Iris pigment epithelial cell (primary cell): ENCODE measurements at places on chromosomes 5 and 9.

DNA sequence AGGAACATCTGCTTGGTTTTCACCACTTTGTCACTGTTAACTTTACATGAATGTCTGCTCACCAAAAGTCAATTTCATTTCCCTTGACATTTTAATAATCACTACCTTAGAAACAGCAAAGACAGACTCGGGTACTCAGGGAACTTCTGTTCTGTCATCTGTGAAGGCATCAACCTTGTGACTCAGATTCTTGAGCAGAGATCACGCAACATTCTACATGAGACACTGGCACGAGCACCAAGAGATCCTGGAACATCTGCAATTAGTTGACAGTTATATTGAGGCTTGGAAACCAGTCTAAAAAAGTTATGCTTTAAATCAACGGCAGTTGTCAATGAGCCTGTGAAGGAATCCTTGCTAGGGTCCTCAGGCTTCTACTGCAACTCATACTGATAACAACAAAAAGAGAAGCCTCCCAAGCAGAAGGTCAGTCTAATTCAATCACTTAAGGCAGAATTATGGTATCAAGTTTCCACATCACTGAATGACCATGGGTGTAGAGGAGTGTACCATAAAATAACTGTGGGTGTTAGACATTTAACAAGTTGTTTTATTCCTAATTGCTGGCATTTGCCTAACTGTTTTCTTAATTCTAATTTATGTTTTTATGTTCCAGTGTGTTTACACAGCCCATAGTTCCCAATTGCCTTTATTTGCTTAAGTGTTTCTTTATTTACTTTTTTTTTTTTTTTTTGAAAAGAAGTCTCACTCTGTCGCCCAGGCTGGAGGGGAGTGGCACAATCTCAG, 3.3 kb upstream of the PBX3 start:
- DNase-seq: no peak

DNA sequence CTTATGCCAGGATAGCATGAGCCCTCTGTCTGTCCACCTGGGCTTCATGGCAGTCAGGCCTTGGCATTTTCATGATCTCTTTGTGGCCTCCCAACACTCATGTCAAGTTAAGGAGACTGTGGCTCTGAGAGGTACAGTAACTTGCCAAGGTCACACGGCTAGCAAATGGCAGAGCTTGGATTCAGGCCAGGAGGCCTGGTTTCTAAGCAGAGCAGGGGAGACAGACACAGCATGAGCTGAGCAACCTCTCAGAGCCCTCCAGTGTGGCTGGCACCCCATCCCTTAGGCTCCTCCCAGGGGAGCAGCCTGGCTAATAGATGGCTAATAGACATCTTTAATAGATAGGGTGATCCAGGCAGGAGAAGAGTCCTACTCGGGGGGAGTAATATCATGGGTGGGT, 4.1 kb downstream of the SYNPO start:
- no peak for DNase-seq

DNA sequence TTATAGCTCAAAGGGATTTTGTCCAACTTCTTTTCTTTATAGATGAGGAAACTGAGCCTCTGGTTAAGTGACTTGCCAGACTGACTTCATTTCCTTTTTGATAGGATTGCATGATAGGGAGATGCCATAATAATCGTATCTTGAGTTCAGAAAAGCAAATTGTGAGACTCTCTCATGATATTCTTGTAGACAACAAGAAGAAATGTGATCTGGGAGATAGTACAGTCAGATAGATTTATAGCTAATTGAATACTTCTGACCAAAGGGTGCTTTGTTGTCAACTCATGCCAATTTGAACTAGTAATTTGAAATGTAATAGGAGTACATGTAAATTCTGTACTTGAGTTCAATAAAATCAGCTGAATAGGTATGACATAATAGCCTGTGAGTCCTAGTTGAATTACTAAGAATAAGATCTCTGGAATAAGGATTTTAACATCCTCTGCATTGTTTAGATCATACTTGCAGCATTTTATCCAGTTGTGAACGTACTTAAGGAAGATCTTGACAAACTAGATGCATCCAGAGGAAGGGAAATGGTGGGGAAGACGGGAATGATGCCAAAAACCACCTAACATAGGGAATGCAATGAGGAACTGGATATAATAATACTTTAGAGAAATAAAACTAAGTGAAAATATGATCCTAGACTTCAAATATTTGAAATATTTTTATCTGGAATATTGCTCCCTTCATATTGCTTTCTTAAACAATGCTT, 25.5 kb downstream of the CWC27 start:
- DNase-seq: no peak

DNA sequence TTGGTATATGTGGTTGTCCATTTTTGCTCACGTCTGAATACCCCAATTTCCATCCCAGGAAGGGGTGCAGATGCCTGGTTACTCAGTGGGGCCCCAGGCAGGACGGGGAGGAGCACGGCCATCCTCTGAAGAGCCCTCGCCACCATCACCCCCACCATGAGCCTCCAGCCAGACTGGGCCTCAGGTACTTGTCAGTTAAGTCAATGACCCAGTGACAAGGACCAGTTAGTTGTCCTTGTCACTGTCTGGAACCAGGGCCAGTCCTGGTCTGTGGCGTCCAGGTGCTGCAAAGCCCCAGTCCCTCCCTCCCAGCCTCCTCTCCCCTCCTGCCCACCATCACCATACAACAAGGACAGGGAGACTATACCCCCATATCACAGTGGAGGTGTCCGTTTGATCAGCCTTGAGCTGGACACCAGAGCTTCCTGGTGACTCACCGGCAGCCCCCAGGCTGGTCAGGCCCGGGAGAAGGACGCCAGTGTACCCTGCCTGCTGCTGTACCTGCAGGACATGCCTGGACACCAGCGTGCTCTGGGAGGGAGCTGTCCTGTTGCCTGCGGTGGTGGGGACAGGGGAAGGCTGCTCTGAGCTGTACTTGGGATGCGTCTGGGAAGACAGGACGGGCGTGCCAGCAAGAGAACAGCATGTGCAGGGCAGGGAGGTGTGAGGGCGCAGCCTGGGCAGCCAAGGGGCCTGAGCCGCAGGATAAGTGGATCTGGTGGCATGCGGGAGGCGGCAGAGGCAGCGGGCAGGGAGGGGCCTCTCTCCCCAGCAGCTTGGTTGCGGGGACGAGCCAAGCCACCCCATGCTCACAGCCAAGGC, 32.6 kb upstream of the TTLL11 start:
- DNase-seq: peak; percentile 22

GRCh38 chr5:78504704-78505677, 143.6 kb downstream of the LHFPL2 start:
- peak; percentile 97 for DNase-seq

DNA sequence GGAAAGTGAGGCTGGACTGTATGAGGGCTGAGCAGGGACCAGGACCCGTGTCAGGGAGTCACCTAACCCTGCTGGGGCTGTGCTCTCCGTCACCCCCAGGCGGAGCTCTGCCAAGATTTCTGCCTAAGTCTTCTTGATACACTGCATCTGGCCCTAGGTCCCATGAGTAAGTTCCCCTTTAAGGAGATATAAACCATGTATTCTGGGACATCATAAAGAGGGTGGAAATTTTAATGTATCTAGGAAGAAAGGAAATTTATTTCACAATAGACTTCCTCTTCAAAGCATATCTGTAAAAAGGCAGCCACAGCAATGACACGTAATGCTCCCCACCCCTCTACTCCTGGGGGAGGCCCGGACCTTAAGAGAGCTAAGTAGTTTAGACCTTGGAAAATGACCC, 183.4 kb downstream of the FBXL7 start:
- DNase-seq: no peak

DNA sequence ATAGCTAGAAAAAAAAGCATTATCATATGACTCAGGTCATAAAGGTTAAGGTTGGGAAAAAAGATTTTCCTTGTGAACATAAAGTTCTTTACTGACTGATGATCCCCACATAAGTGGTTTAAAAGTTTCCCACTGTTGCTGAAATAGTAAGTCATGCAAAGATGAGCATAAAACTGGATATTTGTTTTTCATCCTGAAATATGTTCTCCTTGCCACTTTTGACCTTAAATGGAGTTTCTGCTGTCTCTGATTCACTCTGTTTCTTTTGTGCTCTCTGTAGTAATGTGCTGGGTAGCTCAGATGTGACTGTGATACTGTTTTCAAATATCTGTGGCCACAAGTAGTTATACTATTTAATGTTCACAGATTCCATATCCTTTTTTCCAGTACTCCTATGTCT, 162.5 kb upstream of the GAS1 start:
- peak; percentile 78 for DNase-seq

- peak; percentile 59 for DNase-seq
Observed at GRCh38 chr5:150152636-150153462, 2.8 kb downstream of the PDGFRB start.

DNA sequence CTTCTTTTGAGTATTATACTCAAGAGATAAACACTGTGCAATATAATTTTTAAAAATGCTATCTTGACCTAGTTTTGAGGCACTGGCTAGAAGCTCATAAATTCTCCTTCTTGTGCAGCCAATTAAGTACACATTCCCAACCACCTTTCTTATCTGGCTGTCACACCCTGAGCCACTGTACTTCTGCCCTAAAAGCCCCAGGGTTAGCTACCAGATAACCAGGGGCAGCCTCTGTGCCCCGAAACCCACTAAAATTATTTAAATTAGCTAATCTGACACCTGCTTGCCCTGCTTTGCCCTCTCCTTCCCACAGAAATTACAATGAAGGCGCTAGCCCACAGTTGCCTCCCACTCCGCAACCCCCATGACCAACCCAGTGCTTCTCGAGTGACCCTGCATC, 597.3 kb upstream of the TYRP1 start:
- no peak for DNase-seq

DNA sequence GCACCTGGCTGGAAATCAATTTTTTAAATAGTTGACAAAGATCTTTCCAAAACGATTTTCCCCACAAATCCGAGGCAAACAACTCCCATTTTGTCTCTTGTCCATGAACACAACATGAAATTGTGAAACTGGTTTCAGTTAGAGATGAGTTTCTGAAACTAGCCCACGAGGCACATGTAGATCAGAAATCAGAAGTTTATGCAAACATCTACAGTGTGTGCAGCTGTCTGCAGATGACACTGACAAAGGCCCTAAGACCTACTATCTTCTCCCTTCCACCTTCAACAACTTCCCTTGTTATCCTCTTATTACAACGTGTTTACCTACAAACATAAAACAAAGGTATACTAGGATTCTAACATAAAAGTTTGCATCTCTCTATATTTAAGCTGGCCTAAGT, 183.3 kb downstream of the DIRAS2 start:
- no peak for DNase-seq
